ENCODE measurements at places on chromosomes 7 and 10.

DNA sequence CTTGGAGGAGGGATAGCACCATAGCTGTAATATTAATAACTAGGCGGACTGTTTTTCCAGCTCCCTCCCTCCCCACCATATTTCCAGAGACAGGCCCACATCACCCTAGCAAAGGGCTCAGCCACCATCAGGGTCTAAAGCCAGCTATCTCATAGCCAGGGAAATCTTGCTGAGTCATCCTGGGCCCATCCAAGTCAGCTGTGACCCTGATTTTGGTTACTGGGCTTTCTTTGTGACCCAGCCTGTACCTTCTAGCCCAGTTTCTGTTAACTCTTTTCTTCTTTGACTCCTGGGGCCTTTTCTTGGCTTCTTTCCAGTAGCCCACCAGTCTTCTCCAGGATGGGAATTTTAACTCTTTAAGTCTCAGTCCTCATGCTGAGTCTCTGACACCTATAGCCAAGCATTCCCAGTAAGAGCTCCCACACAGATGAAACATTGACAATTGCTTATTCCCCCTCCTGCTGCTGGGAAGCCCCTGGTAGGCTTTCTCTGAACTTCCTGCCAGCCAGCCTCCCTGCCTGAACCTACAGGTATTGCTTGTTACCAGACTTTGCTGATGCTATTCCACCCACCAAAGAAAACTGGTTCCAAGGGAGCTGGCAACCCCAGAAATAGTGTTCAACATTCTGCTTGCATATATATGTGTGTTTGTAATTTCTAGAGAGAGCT lies 34.8 kb upstream of the ADO start:
- no peak for DNase-seq

DNA sequence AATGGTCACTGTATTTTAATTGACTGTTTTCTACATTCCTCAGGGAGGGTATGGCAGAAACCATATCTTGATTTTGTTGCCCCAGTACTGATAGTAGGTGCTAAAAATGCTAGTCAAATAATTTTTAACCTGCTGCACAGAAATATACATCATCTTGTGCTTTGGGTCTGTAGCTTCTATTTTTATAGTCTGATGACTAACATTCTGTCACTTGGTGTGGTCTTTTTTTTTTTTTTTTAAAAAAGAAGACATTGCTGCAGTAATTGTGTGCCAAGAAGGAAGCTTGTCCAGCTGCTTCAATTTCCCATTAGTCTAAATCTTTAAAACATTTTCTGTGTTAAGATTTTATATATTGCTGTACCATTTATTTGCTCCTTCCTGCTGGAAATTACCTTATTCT lies 83.6 kb downstream of the ICA1 start:
- DNase-seq = no peak

DNA sequence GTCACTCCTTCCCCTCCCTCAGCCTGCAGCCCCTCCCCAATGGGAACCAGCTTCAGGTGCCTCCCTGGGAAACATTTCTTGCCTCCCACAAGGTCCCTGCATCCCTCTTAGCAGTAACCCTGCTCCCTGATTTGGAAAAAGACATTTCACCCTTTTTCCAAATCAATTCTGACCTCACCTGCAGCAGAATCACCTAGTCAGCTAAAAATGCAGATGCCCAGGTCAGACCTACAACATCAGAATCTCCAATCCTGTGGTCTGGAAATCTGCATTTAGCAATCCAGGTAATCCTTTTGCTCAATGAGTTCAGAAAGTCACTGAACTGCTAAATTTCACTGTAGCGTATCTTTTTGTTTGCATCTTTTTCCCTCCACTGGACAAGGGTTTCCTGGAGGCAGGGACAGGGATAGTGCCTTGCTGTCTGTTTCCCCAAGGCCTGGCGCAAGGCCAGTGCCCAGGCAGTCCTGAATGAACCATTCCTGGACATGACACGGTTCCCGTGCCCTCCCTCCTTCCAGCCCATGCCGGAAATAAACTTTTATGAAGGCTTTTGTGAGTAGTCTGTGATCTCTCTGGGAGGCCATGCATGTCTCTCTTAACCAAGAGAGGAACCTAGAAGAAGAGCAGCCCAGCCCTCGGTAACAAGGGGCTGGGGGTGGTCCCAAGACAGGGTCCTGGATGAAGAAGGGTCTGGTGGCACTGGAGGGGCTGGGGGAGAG lies 44.0 kb downstream of the COL13A1 start:
- no peak for DNase-seq

DNA sequence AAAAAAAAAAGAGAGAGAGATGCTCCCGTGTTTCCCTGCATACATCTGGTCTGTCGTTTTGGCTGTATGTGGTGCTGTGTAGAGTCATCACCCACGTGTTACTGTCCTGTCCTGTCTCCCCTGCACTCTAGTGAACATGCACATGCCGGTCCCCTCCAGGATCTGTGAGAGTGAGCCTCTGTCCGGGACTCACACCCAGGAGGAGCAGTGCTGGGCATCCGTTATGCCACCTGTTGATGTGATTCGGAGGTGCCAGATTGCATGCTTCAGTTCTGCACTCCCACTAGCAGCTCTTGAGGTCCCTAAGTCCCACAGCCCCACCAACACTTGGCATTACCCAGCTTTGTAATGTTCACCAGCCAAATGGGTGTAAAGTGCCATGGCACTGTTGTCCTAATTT lies 16.4 kb downstream of the GHRHR start:
- no peak for DNase-seq

DNA sequence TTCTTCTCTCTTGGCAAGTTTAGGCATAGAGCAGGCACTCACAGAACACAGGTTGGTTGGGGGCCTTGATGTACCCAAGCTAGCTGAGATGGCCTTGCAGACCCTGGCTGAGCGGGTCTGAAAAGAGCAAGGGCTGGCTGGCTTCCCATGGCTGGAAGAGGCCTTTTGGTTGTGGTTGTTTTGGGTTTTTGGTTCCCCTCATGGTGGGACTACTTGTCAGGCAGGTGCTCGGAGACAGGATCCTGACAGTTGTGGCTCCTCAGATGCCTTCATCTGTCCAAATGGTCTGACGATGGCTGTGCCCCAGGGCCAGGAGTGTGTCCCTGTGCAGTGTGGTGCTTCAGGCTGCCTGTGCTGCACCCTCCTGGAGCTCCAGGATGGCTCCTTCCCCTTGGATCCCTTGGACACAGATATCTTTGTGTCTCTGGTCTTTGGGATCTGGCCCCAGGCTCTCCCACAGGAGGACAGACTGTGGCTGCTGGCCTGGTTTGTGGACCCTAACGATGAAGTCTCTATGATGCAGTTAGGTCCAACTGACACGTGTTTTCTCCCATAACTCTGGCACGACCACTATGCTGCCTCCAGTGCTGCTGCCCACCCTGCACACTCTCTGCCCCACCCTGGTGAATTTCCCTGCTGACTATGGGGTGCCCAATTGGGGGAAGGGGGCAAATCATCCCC lies 321.5 kb upstream of the ZNF32 start:
- no peak for DNase-seq

- DNase-seq = no peak
Measured at GRCh38 chr7:17782216-17782549, 158.1 kb downstream of the SNX13 start.

GRCh38 chr10:96470116-96470743 lies 43.5 kb downstream of the TLL2 start:
- peak; percentile 2 for DNase-seq
